Panc1 (cell line): ENCODE measurements at places on chromosomes 3 and 15.

GRCh38 chr15:89829616-89830440 lies 15.2 kb upstream of the ANPEP start:
- no peak for DNase-seq

DNA sequence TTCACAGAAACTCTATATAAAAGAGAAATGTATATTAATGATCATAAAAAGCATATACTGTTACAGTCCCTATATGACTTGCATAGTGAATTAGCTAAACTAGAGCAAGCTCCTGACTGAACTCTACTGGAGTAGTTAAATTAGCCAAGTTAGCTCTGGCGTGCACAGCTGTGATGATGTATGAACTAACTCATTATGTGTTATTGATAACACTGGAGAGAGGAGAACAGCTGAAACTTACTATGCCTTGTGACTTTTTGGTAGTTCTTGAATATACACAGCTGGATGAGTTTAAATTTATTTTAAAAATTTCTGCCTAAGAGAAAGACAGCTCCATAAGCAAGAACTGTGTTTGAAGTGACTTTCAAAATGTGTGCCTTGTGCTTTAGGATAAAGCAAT lies 8.1 kb downstream of the TIPARP start:
- DNase-seq: no peak

- no peak for DNase-seq
Observed at GRCh38 chr3:155292133-155292532, 1.4 kb downstream of the STRIT1 start.

GRCh38 chr3:72768936-72769335 lies 79.3 kb downstream of the SHQ1 start:
- DNase-seq: no peak

DNA sequence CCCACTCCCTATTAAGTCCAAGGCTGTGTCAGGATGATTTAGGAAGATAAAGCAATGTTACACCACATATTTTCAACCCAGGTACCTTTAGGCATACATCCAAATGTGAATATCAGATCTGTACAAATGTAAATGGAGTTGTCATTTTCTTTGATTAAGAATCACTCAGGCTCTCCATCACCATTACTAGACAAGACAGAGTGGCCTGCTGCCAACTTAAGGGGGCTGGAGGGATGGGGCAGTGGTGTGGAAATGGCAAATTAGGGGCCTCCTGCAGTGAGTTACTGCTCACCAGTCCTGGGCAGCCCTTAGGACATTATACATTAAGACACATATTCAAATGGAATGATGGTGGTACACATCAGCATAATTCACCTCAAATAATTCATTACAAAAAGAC lies 211.0 kb downstream of the TNIK start:
- no peak for DNase-seq

DNA sequence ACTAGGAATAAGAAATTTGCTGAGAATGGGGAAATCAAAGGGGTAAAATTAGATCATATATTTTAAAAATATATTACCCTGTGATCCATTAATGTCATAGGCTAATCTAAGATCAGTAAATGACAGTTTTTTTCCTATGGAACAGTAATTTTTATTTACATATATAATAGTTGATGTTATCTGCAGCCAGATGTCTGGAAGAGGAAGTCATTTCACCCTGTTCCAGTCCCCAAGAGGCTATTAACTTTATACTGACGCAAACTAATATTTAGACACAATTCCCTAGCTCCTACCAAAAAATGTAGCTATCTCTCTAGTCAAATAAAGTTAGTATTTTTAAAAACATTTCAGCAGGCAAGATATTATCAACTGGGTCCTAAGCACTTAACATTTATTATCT lies 558.0 kb downstream of the MECOM start:
- no peak for DNase-seq

- no peak for DNase-seq
Observed at GRCh38 chr3:107858876-107859275, 232.0 kb downstream of the CD47 start.

DNA sequence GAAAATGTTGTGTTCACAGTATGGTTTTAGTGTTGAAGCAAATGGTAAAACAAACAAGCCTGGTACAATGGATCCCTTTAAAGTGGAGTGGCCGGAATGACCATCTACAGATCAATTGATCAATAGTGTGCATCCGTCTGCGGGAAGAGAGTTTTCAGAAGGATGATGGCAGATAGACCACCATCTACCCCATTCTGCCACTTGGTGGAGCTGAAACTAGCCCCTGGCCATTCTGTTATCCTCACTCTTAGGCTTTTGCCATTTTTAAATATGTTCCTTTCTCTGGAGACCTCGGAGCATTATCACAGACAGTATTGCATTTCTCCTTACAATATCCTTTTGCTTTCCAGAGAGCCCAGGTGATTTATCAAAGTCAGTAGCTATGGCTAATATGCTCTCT lies 258.9 kb upstream of the CFAP20DC start:
- no peak for DNase-seq

DNA sequence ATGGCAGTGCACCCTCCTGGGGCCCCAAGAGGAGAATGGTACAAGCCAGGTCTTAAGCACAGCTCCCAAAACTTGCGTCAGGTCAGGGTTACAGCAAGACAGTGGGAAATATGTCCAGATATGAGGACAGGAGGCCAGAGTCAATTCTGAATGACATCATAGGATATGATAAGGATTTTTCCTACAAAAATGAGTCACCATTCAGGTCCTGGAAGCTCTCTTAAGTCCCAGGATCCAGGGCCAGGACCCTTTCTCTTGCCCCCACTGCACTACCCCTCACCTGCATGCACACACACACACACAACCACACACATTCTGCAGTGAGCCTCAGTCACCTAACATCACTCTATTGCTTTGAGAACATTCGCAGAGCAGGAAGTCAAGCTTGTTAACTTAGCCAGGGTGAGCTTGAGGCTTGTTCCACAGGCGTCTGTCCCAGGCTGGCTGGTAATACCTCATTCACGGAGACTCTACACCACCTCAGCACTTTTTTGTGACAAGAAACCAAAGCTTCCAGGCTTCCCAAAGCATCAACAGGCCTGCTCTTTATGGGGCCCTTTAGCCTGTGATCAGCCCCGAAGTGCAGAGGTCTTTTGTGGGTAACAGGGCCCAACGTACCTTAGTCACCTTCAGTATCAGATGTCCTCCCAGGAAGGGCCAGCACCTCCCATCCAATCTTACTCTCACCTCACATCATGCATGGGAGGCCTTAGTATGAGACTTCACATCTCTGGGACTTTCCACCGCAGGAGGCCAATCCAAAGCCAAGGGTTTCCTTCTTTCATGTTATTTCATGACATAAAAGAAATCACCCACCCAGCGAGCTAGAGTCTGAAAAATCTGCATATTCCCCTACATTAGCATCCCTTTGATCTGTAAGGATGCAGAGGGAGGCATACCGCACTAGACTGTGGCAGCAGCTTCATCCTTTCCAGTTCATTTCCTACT lies 74.0 kb upstream of the LIPC start:
- DNase-seq: no peak
